NCI-H1092 treated with DMSO at 0.1 percent for 48 hours (cell line): ENCODE measurements at places on chromosomes 13 and 19.

- DNase-seq = no peak
Measured at GRCh38 chr13:114089751-114090400, 42.5 kb downstream of the RASA3 start.

- no peak for DNase-seq
Measured at GRCh38 chr19:48461982-48462655, 6.7 kb downstream of the KCNJ14 start.

DNA sequence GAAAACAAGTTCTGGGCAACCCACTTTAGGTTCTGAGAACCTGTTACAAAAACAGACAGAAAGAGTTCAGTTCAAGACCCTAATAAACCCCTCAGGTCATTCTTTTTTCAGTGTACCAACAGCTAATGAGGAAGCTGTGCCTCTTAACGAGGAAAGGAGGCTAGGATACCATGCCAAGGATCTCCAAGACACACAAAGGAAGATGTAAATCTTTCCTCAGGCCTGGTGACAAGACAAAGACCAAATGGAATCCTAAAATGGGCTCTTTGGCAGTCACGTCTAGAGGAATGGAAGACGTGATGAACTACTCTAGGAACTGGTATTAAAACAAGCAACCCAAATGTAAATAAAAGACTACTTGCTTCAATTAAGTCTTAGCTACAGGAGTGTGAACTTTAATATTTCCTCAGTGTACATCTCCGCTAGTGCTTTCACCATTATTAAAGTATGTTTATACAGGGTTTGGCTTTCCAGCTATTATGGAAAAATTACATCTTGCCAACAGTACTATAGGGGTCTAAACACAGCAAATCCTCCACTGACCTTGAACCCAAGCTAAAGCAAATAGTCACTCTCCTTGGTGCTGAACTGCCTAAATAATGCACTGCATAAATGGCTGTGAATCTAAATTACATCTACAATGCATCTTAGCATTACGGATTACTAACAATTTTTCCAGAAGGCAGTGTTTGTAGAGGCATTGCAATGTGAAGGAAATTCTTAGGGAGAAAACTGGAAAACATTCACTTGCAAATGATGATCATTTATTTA is 42.3 kb downstream of the ENOX1 start:
- no peak for DNase-seq

DNA sequence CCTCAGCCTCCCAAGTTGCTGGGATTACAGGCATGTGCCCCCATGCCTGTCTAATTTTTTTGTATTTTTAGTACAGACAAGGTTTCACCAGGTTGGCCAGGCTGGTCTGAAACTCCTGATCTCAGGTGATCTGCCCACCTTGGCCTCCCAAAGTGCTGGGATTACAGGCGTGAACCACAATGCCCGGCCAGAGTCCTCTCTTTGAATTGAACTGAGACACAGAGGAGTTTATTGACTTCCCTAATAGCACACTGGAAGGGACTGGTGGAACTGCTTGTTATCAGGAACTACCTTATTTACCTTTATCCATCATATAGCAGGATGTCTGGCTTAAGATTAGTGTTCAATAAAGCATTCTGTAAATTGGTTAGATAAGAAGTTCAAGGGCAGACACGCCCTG is 613.8 kb downstream of the EFNB2 start:
- DNase-seq = no peak

GRCh38 chr13:23549724-23550123 is 20.5 kb upstream of the TNFRSF19 start:
- no peak for DNase-seq

- DNase-seq = no peak
Measured at GRCh38 chr13:38624822-38625221, 62.1 kb upstream of the FREM2 start.

DNA sequence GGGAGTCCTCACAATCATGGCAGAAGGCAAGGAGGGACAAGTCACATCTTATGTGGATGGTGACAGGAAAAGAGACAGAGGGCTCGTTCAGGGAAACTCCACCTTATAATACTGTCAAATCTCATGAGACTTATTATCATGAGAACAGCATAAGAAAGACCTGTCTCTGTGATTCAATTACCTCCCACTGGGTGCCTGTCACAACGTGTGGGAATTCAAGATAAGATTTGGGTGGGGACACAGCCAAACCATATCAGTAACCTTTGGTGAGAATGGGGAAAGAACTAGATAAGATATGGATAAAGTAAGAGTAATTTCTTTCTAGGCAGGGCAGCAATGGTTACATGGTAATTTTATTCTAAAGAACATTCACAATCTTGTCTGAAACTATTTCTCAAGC is 344.9 kb upstream of the KLF12 start:
- no peak for DNase-seq

GRCh38 chr13:46006688-46007452 is 45.7 kb downstream of the ZC3H13 start:
- DNase-seq = no peak

GRCh38 chr19:13037161-13037560 is 41.9 kb downstream of the NFIX start:
- no peak for DNase-seq

- no peak for DNase-seq
Measured at GRCh38 chr19:32032561-32032960, 312.8 kb upstream of the ZNF507 start.

GRCh38 chr13:34757441-34757840 is 184.6 kb upstream of the NBEA start:
- DNase-seq = no peak

DNA sequence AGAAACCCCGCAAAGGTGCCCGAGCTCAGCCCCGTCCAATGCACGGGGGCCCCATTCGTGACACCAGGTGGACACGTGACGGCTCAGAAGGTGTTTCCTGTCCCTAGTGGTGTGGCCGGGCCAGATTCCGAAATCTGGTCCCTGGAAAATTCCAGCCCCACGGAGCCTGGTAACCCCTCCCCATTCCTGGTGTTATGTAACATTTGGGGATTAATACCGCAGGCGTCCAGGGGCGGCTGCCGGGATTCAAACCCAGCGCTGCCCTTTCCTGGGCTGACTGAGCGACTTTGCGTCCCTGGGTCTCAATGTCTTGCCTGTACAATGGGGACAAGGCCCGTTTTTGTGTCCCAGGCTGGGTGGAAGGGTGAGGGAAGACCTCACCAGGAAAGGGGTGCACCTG is 1.0 kb upstream of the PLK5 start:
- no peak for DNase-seq

DNA sequence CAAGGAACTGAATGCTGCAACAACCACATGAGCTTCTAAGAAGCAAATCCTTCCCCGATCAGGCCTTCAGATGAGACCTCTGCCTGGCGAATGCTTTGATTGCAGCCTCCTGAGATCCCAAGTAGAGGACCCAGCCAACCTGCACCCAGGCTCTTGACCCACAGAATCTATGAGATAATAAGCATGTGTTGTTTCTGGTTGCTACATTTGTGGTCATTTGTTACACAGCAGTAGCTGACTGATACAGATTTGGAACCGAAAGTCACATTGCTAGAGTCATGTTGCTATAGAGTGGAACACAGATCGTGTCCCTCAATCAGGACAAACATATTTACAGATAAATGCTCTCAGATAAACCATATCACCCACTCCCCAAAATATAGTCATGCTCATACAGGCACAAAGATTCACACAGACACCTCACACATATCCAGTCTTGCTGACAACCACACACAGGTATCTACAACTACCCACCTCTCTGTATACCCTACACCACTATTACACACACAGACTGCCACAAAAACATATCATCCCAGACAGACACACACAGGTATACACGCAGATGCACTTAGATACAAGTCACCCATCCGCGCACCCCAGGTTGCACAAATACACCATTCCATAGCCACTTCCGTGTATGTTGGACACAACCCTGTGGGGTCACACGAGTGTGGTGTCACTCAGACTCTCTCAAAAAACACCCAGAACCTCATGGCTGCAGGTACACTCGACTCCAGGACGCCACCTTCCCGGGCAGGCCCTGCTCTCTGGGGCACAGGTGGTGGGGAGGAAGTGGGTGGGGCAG is 5.5 kb downstream of the DIRAS1 start:
- no peak for DNase-seq

DNA sequence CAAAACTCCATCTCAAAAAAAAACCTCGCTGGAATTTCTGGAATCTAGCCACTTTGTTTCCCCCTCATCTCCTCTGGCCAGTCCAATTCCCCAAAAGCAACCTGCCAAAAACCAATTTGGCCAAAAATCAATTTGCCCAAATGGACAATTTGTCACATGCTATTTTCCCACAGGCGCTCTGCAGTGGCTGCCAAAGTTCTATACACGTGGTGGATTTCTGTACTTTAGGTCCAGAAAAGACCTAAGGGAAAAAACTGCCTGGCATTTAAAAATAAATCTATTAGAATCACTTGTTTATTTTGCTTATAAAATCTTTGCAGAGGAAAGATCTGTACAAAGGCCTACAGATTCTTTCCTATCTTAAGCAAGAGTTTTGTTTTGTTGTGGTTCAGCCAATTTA is 79.4 kb downstream of the MAP4K1 start:
- DNase-seq = no peak

DNA sequence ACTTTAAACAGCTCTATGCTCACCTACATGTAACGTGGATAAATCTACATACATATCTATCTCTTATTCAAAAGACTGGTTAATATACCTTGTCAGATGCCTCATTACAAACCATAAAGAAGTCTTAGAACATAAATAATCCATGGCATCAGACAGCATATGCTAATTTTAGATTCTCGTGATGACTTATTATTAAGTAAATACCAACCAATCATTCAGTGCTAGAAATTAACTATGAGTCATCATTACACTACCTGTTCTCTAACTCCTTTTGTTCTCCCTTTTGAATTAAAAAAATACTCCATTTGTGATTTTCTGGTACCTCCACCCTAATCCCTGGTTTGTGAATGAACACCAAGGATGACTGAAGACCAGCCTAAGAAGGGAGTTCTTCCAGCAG is 754.3 kb upstream of the ARGLU1 start:
- DNase-seq = no peak

- no peak for DNase-seq
Measured at GRCh38 chr13:110265682-110266430, 41.1 kb downstream of the COL4A1 start.

DNA sequence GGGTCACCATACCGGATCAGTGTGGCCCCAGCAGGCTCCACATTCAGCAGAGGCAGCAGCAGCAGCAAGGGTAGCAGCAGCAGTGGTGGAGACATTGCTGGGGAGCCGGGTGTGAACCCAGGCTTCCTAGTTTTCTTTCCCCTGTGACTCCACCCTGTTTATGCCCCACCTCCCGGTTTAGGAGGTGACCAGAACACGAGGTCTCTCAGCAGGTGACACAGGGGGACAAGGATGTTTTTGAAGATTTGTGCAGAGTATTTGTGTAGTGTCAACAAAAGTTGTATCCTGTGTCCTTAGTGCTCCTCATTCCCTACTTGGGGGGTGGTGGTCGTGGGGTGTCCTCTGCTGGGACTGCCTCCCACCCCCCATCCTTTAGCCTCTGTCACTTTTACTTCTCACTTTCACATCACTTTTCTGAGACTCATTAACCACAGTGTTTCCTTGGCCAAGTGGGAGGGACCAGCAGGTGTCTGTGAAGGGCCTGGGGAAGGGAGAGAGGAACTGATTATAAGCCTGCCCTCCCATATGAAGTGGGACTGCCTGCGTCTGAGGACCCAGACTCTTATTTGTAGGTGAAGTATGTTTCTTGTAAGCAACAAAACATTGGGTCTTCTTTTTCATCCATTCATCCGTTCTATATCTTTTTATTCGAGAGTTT is 15.6 kb upstream of the KCNC3 start:
- no peak for DNase-seq

GRCh38 chr19:7978179-7978825 is 27.1 kb downstream of the ELAVL1 start:
- DNase-seq = no peak

DNA sequence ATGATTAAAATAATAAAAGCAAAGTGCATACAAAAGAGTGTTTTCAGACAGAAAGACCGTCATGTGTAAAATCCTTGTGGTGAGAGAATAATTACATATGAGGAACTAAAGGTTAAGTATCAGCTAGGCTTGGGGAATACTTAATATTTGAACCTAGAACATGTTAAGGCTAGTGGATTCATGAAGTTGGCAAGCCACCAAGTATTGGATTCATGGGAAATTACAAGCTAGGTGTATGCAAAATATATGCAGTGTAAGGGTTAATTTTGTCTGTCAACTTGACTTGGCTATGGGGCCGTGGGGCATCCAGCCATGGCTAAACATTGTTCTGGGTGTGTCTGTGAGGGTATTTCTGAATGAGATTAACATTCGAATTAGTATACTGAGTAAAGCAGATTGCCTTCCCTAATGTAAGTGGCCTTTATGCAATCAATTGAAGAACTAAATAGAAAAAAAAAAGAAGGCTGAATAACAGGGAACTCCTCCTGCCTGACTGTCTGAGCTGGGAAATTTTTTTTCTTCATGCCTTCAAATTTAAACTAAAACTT is 533.5 kb upstream of the KLF12 start:
- no peak for DNase-seq

GRCh38 chr13:73482556-73482955 is 423.8 kb downstream of the KLF5 start:
- no peak for DNase-seq

DNA sequence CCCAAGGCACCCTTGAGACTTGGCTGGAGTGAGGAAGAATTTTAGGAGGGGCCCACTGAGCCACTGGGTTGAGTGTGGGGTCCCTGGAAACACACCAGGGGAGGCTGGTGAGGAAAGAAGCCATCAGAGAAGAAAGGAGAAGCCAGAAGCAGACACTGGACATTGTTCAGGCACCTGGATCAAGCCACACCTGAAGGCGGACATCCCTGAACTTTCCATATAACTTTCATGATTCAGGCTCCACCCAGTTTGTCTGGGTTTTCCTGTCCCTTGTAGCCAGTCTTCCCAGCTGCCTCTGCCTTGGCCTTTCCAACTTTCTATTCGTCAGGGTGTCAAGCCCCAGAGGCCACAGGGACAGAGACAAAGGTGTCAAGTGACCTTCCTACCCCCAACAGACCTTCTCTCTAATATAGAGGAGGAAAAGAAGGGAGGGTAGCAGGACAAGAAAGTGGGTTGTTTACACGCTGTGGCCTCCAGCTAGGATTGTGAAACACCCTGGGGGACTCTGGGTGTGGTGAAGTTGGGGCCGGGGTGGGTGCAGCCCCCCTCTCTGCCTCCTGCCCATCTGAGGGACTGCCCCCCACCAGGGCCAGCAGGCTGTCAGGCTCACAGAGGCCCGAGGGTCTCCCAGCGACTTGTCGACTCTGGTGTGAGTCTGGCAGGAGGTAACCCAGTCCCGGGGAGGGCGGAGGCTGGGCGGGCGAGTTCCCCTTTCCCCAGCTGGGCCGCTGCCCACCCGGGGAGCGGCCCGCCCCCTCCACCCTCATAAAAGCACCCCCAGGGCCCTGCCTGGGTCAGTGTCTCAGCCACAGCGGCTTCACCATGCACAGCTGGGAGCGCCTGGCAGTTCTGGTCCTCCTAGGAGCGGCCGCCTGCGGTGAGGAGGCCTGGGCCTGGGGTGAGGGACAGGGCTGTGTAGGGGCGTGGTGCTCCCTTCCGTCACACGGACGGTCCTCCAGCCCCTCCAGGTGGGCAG is at the start of gene CFD:
CFD (plus strand) TSS at position 797 of the 976 bp plus-strand sequence; CDS start at position 823, 26 bp downstream.
- no peak for DNase-seq

- no peak for DNase-seq
Measured at GRCh38 chr13:23042181-23042580, 138.6 kb upstream of the SGCG start.

- DNase-seq = no peak
Measured at GRCh38 chr13:28885181-28885580, 65.0 kb downstream of the MTUS2 start.
